ENCODE measurements at places on chromosomes 11 and 22. TPM values are rescaled to one million over a fixed set of nuclear protein-coding genes. Genes with fewer than 3 reads are reported as not detected.

DNA sequence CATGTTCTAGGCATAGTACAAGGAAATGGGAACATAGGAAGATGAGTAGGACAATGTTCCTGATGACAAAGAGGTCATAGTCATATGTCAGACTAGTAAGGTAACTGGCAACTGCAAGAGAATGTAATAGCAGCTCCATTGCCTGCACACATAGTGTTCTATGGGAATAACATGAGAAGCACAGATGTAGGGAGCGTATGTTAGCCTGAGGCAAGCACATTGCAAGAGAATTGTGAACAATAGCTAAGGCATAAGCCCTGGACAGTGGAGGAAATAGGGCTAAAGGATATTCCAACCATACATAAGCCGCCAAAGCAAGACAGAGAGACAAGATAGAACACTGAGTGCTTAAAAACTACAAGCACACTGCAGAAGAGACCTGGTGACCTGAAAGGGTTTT lies 1017.0 kb upstream of the TENM4 start:
- no peaks in the 10 kb centered on the region for H3K27me3 ChIP-seq
- H3K4me1 ChIP-seq: no peaks in the 10 kb centered on the region
- no peak overlapping the region for H3K4me3 ChIP-seq

DNA sequence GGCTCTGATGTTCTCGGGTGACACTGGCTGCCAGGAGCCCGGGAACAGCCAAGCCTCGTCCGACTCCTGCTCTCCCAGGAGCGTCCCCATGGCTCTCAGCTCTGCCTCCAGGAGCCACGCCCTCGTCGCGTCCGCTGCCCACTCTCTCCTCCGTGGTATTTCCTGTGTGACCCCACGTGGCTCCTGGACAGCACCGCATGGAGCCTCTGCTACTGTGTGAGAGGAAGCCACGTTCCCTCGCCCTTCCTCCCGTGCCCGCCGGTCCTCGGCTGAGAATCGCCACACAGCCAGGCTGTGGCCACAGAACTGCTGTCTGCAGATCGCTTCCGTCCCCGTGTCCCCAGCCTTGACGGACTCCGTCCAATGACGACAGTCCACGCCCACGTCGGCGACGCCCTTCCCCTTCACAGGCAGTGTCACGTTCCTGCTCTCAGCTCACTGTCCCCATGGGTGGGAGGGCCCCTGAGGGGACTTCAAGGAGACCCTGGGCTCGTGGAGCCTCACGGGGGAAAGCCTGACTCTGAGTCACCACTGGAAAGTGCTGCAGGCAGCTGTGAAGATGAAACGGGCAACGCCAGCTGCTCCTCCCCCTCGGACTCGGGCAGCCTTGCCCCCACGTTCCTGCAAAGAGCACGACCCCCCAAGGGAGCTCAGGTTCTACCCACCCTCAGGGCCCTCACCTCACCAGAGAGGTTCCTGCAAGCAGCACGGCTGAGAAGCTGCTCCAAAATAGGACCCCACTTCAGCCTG lies 458.5 kb downstream of the BRD1 start:
- peak; percentile 85 for DNase-seq

DNA sequence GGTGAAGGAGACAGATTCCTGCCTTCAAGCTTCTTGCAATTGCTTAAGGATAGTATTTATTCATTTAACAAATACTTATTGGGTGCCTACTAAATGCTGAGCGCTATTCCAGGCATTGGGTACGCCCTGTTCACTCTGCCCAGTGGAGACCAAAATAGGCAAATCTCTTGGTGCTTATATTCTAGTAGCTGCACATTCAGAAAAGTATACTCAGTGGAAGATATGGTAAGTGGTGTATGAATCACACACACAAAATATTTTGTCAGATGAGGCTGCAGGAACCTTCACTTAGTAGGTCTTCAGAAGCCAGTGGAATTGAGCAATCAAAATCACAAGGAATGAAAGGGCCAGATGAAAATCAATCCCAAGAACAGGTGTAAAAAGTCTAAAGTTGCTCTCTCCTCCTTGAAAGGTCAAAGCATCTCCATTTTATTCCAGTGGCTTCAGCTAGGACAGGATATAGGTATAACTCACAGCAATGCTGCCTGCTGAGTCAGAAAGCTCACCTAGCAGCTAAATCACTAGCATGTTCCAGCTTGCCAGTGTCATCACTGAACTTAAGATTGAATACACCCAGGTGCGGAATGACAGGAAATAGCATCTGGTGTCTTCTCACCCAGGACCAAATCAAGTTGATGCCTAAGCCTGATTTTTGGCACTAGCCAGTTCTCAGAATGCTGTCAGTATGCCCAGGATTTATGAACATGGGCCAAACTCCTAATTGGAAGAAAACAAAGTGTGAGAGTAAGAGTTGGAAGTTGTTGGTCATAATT lies 83.9 kb downstream of the AMOTL1 start:
- peaks cover 36% of the 10 kb centered on the region for H3K4me1 ChIP-seq
- H3K36me3 ChIP-seq: peaks cover 59% of the 10 kb centered on the region
- no peak overlapping the region for H3K4me3 ChIP-seq
- H3K27ac ChIP-seq: no peak overlapping the region
- no peaks in the 10 kb centered on the region for H3K27me3 ChIP-seq
- DNase-seq: no peak

- no peak for DNase-seq
- H3K4me1 ChIP-seq: no peaks in the 10 kb centered on the region
- H3K36me3 ChIP-seq: no peaks in the 10 kb centered on the region
- H3K27ac ChIP-seq: no peak overlapping the region
Observed at GRCh38 chr11:116257092-116257491, 515.7 kb downstream of the BUD13 start.

GRCh38 chr11:66335531-66336233 lies 552 bp downstream of the RIN1 start:
- peak overlapping the region; percentile 99 for H3K4me3 ChIP-seq
- H3K27me3 ChIP-seq: no peaks in the 10 kb centered on the region
- DNase-seq: peak; percentile 88
- peaks cover 39% of the 10 kb centered on the region for H3K4me1 ChIP-seq

Gene APOA4
- not detected for total RNA-seq

GRCh38 chr11:121328967-121329679 lies 36.6 kb downstream of the SC5D start:
- H3K27ac ChIP-seq: no peak overlapping the region
- peaks cover 32% of the 10 kb centered on the region for H3K27me3 ChIP-seq
- H3K4me3 ChIP-seq: no peak overlapping the region
- no peaks in the 10 kb centered on the region for H3K36me3 ChIP-seq

Gene UCP2
- total RNA-seq: 26.4 TPM

GRCh38 chr22:19880786-19881569 lies 26.3 kb upstream of the GNB1L start:
- peak overlapping the region; percentile 42 for H3K4me3 ChIP-seq
- peak; percentile 94 for DNase-seq
- no peaks in the 10 kb centered on the region for H3K36me3 ChIP-seq
